ENCODE measurements at places on chromosomes 12 and 14.

- DNase-seq = peak; percentile 11
Observed at GRCh38 chr12:93982771-93983315, 165.5 kb upstream of the PLXNC1 start.

DNA sequence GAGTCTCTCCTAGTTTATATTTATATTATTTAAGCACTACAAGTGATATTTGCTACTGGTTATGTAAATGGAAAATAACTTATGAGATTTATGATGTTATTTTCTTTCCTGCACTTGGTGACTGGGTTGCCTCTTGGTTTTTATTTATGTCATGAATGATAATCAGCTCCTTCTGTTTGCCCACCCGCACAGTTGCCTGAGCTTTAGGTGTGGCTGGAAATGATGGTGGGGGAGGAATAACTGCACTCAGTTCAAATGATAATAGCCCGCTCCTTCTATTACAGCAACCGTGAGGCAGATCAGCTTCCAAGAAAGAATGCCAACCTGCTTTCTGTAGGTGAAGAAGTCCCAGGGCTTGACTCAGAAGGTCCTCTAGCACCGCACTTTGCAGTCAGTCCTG, 190.2 kb upstream of the CAND1 start:
- DNase-seq = no peak

GRCh38 chr12:69163681-69164362, 75.5 kb upstream of the CPSF6 start:
- DNase-seq = no peak

- no peak for DNase-seq
Observed at GRCh38 chr14:20802341-20803084, at the start of gene RNASE1. Gene RNASE1 (minus strand): TSS chr14:20802844. CDS start chr14:20802068, 776 bp downstream.

- no peak for DNase-seq
Observed at GRCh38 chr12:42643881-42644579, 54.5 kb upstream of the PRICKLE1 start.

DNA sequence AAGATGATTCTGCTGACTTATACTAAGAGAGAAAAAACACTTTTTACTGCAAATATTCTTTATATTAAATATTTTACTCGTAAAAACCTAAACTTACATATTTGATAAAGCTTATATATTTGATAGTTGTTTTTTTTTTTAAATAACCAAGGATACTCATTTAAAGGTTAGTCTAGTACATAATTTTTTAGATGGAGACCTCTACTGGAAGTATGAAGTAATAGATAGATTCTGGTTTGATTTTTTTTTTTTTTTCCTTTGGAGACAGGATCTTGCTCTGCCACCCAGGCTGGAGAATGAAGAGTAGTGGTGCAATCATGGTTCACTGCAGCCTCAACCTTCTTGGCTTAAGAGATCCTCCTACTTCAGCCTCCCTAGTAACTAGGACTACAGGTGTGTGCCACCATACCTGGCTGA, 16.4 kb downstream of the ARID2 start:
- DNase-seq = no peak
